ENCODE measurements at places on chromosomes 7 and 10.

GRCh38 chr7:72170475-72170874 is 241.7 kb downstream of the CALN1 start:
- no peak for DNase-seq

GRCh38 chr7:114785496-114785895 is 136.4 kb upstream of the MDFIC start:
- no peak for DNase-seq

- no peak for DNase-seq
These were observed 188.4 kb downstream of the SEM1 start for GRCh38 chr7:96521068-96521894.

- DNase-seq: no peak
These were observed 11.9 kb upstream of the ERVW-1 start for GRCh38 chr7:92489634-92490033.
